ENCODE measurements at places on chromosomes 2 and 18.

DNA sequence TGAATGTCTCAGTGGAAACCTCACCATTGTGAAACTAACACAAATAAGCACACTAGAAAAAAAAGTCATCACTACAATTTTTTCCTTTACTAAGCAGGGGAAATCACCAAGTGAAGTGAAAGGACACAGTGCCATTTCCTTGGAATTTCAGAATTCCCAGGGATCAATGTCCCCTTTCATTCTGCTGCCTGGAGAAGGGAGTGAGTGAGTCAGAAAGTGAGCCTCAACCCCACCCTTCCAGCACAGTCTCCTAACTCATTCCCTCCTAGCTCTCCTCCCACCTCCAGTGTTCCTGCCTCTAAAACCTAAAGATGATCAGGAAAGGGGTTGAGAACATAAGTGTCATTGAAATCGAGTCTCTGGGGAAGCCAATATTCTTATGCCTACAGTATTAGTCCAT is 608.5 kb downstream of the RNF144A start:
- no peak for DNase-seq

DNA sequence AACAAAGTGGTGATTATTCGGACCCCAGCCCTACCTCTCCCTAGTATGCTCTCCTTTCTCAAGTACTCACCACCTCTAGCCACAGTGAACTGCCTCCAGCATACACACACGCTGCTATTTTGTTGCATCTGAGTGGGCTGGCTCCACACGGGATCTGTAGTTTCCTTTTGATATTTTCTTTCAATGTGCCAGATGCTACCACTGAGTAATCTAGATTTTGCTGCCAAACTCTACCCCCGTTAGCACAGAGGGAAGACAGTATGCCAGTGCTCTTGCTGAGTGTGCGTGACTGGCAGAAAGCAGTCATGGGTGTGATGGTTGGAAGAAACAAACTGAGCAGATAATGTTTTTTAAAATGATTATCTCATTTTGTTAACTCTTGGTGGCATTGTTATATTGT is 11.6 kb downstream of the CFLAR start:
- DNase-seq: peak; percentile 70

GRCh38 chr2:200383380-200384110 is 77.1 kb downstream of the SPATS2L start:
- peak; percentile 63 for DNase-seq

DNA sequence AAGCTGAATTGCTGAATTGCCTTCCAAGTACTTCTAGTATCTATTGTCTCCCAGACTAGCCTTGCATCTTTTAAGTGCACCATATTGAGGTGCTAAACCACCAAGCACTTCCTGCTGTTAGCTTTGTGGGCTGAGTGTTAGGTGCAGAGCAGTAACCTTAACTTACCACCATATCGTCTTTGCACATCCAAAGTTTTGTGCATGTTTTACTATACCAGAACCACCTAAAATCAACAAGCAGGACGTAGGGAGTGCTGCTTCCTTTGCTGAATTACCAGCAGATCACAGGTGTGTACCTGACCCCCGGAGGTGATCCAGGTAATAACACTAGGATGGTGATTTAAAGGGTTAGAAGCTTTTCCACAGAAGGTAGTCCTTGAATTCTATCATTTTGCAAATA is 359.9 kb upstream of the HNRNPA3 start:
- DNase-seq: no peak

DNA sequence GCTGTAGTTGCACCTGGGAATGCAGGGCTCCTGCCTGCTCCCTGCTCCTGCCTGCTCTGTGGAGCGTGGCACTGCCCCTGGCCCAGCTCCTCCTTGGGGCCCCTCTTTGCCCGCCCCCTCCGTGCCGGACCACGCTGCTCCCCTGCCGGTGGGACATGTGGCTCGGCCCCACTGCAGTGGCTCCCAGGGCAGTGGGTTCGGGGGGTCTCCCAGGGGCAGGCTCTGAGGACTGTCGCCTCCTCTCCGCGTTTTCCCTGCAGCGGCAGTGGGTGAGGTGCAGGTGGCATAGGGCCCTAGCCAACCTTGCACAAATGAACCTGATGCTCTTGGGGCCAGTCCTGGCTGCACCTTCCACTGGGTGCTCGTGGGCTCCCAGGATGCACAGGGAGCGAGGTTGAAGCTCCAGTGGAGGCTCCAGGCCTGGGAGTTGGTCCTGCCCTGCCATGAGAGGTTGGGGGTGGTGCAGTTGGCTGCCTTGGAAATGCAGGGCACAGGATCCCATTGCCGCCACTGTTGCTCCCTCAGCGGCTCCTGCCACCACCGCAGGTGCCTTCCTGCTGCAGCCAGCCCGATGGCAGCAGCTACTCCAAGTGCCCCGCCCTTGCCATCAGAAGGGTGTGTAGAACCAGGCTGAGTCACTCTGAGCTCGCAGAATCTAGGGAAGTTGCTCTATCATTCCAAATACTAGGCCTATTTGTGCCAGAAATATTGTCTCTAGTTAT is 313.1 kb upstream of the SYT4 start:
- peak; percentile 65 for DNase-seq

GRCh38 chr2:8529706-8530277 is 152.1 kb upstream of the ID2 start:
- no peak for DNase-seq

- no peak for DNase-seq
Observed at GRCh38 chr18:13433125-13433524, 214.6 kb downstream of the LDLRAD4 start.

- no peak for DNase-seq
Observed at GRCh38 chr18:56460581-56460980, 177.8 kb downstream of the TXNL1 start.

DNA sequence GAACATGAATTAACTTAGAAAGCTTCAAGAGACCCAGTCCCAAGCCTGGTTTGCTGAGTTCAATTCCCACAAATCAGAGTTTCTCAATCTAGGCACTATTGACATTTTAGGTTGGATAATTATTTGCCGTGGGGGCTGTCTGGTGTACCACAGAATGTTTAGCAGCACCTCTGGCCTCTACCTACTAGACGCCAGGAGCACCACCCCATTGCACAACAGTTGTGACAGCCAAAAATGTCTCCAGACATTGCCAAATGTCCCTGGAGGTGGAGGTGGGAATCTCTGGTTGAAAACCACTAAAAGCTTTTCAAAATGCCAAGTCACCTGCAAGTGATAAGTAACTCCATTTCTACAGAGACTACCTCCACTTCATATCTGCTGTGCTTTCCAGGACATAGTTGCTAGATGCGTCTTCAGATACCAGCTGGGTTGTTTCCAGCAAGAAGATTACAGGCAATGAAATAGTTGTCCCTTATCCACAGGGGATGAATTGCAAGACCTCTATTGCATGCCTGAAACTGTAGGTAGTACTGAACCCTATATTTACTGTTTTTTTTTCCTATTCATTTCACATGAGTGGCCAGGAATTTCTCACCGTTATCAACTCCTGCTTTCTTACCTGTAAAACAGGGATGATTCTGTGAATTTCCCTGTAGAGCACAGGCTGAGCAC is 554.3 kb downstream of the ZEB2 start:
- DNase-seq: no peak

- DNase-seq: no peak
Observed at GRCh38 chr18:45100321-45101105, 419.8 kb downstream of the SETBP1 start.

- no peak for DNase-seq
Observed at GRCh38 chr2:82120115-82120514, 1815.6 kb upstream of the LRRTM1 start.

DNA sequence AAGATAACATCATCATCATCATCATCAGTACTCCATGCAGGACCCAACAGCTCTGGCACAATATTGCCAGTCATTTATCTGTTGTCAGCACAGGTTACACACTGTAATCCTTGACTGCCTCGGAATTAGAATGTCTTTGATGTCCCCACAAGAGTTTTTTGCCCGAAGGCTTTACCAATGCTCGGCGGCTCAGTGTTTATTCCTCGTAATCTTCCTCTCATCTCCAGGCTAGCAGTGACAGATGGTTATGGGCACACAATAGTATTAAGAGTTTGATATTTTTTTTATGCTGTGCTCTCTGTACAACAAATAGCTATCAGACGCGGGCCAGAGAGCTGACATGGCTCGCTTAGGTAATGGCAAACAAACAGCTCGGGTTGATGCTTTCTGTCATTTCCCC is 515.2 kb downstream of the ZEB2 start:
- DNase-seq: no peak

DNA sequence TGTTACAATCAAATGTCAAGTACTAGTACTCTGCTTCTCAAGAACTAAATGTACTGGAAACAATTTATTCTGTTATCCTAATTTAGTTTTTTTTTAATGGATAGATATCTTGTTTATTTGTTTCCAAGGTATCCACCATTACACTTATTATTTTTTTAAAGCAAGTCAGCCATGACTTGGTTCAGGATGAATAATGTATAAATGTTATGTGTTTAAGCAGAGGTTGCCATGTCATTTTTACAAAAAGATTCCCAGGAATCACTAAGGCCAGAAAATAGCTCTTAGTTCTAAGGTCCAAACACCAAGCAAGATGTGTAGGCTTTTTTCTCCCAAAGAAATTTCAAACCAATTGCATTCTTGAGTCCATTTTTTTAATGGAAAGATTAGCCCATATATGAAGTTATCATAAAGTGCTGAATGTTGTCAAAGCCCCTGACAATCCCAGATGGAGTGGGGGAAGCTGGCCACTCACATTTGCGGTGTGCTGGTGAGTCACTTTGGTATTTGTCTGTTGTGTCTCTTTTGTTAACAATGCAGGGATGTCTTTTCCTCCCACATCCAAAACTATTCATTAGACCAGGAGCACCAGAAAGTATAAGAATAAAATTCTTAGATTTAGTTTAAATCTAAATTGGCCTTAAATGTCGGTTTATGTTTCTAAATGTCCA is 158.9 kb downstream of the COL6A3 start:
- DNase-seq: no peak

GRCh38 chr2:3823748-3824147 is 120.4 kb downstream of the DCDC2C start:
- DNase-seq: no peak

DNA sequence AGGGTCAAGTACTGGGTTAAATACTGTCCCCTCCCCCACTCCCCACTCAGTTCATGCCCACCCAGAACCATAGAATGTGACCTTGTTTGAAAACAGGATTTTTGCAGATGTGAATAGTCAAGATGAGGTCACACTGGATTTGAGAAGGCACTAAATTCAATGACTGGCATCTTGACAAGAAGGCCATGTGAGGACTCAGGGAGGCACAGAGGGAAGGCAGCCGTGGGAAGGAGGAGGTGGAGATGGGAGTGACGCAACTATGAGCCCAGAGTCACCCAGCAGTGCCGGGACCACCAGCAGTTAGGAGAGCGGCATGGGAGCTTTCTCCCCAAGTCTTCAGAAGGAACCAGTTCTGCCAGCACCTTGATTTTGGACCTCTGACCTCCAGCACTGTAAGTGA is 257.3 kb downstream of the BCL2 start:
- no peak for DNase-seq

GRCh38 chr2:31139671-31140070 is 1.4 kb upstream of the GALNT14 start:
- DNase-seq: no peak

GRCh38 chr2:65549257-65549627 is 116.8 kb upstream of the SPRED2 start:
- DNase-seq: no peak

GRCh38 chr2:72619626-72620025 is 206.2 kb downstream of the EXOC6B start:
- DNase-seq: no peak

DNA sequence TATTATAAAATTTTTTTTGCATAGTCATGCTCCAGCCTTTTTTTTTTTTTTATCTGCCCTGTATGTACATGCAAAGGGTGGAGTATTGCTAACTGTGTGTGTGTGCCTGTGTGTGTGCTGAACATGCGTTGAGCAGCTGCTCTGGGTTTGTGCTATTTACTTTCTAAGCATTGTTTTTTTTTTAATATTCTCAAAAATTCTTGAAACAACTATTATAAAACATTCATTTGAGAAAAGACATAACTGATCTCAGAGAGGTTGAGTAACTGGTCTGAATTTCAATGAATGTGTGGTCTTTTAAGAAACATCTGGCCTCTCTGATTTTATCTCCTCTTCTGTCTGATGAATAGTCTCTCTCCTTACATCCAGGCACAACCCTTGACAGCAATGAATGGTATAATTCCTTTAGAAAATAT is 366.0 kb upstream of the SLC14A2 start:
- DNase-seq: no peak
